Lung (tissue), 17 donors: ENCODE measurements at places on chromosomes 3 and 15. TPM values are rescaled to one million over a fixed set of nuclear protein-coding genes. Genes with fewer than 3 reads are reported as not detected.

The CPN2 gene
- not detected for total RNA-seq

GRCh38 chr3:142931222-142931621, 32.3 kb downstream of the PAQR9 start:
- DNase-seq: no peak

The DZIP1L gene
- total RNA-seq: 27.6 TPM

The PRSS50 gene
- total RNA-seq: 2.2 TPM

GRCh38 chr3:98722389-98722788, 40.8 kb upstream of the ST3GAL6 start:
- DNase-seq: no peak

GRCh38 chr3:53238051-53238850, 17.6 kb downstream of the TKT start:
- DNase-seq: peak; percentile 53

- DNase-seq: no peak
Measured at GRCh38 chr15:39413558-39413957, 167.3 kb upstream of the THBS1 start.
